Spinal cord (tissue), 10 donors: ENCODE measurements at places on chromosomes 3 and 15. TPM values are rescaled to one million over a fixed set of nuclear protein-coding genes. Genes with fewer than 3 reads are reported as not detected.

- no peak for DNase-seq
These were observed 42.8 kb downstream of the PTPN23 start for GRCh38 chr3:47423548-47424145.

- no peak for DNase-seq
These were observed 257.6 kb upstream of the GOLGA6L4 start for GRCh38 chr15:83977992-83978391.

- DNase-seq: no peak
These were observed 32.2 kb downstream of the DUT start for GRCh38 chr15:48363474-48363873.

DNA sequence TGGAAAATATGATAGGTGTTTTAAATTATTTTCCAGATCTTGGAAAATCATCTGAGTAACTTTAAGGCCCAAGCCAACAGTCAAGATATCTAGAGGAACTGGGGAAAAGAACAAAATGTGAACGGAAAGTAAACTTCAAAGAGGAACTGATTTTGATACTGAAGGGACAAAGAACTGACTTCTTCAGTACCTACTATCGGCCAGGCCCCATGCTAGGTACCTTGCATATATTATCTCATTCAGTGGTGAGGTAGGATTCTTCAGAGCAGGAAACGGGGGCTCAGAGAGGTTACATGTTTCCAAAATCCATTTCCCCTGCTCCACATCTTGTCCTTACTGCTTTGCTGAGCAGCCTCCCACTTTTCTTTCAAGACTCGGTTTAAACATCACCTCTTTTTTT is 9.8 kb upstream of the ZNF710 start:
- DNase-seq: no peak

GRCh38 chr3:12424635-12425319 is 59.5 kb upstream of the TSEN2 start:
- DNase-seq: no peak

- no peak for DNase-seq
These were observed 97.1 kb upstream of the SPATA16 start for GRCh38 chr3:173238091-173238490.

CILP gene
- 0.89 TPM for total RNA-seq

KBTBD12 gene
- 1.8 TPM for total RNA-seq

STRA6 gene
- total RNA-seq: 69.0 TPM
